ENCODE measurements at places on chromosomes 5 and 9.

- no peak for DNase-seq
These were observed 833 bp downstream of the C5orf24 start for GRCh38 chr5:134846641-134846960.

- no peak for DNase-seq
These were observed 135.3 kb downstream of the CETN3 start for GRCh38 chr5:90274216-90274615.

- no peak for DNase-seq
These were observed 51.7 kb downstream of the CPLANE1 start for GRCh38 chr5:37197340-37198050.

GRCh38 chr5:123785162-123786071, 273.4 kb downstream of the CSNK1G3 start:
- DNase-seq, result no peak

GRCh38 chr9:132350861-132351315, 3.9 kb downstream of the SETX start:
- DNase-seq, result peak; percentile 51

DNA sequence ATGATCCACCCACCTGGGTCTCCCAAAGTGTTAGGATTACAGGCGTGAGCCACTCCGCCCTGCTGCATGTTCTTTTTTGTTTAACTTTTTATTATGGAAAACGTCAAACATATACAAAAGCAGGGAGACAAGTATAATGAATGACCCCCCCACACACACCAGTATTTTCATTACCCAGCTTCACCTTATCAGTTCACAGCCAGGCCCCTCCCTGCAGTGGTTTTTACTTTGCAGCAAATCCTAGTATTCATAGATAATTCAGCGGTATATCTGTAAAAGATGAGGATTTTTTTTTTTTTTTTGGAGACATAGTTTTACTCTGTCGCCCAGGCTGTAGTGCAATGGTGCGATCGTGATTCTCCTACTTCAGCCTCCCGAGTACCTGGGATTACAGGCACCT, 2.3 kb downstream of the POMT1 start:
- no peak for DNase-seq

GRCh38 chr9:36164989-36165388, 4.2 kb upstream of the CCIN start:
- no peak for DNase-seq

All from CD8-positive, alpha-beta memory T cell (primary cell).